CD4-positive, alpha-beta T cell treated with Interleukin-15 for 4 hours (primary cell): ENCODE measurements at places on chromosomes 3 and 15.
A peak's percentile ranks its signal among the peaks of the same experiment; 100 is the strongest.

- no peak for DNase-seq
Measured at GRCh38 chr3:89038869-89039268, 68.6 kb upstream of the EPHA3 start.

DNA sequence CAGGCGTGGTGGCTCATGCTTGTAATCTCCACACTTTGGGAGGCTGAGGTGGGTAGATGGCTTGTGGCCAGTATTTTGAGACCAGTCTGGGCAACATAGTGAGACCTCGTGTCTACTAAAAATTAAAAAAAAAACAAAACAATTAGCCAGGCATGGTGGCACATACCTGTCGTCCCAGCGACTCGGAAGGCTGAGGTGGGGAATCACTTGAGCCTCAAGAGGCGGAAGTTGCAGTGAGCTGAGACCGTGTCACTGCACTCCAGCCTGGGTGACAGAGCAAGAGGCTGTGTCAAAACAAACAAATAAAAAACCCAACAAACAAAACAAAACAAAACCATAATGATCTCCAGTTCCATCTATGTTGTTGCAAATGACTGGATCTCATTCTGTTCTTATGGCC is 341.3 kb upstream of the CFAP20DC start:
- no peak for DNase-seq

- no peak for DNase-seq
Measured at GRCh38 chr3:47406762-47407149, 25.9 kb downstream of the PTPN23 start.

DNA sequence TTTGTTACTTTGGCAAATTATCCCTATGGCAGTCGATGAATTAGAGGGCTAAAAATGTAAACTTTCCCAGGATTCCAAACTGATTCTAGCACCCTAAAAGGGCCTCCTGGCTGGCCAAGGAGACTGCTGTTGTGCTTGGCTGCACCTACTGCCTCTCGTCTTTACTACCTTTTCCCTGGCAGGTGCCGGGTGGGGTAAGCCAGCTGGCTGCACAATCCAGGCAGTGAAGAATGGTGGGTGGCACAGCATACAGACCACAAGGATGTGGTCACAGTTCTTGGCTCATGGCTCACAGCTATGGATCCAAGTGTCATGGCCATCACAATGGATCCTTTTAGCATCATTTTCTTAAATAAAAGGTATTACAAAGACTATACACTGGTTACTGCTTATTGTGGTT is 20.7 kb upstream of the SLC25A26 start:
- no peak for DNase-seq

DNA sequence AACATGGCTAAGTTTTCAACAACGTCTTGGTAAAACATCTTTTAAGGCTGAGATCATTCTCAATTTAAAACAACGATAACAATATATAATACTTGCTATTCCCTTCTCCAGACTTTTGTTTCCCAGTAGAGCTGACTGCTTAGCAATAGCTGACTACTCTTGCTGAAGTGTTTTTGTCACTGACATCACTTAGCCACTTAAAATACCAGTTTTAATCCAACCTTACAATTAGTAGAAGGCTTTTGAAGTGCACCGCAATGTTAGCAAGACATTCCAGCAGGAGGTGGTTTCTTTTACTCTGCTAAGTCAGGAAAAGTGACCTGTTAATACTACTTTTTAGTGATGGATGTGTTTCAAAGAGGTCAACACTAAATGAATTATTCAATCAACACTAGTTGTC is 28.7 kb upstream of the GBE1 start:
- no peak for DNase-seq

GRCh38 chr3:7074217-7074616 is 213.3 kb downstream of the GRM7 start:
- DNase-seq, result no peak

DNA sequence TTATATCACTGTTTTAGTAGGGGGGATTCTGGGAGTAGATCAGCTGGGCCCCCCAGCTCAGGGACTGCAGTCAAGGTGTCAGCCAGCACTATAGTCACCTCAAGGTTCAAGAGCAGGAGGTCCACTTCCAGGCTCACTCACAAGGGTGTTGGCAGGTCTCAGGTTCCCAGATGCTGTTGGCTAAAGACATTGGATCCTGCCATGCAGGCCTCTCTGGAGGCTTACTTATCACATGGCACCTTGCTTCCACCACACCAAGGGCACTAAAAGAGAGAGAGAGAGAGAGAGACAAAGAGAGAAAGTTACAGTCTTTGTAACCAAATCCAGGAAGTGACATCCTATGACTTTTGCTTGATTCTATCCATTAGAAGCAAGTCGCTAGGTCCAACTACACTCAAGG is 7.5 kb upstream of the PPP1R14D start:
- no peak for DNase-seq

- DNase-seq, result no peak
Measured at GRCh38 chr3:55164191-55164590, 236.3 kb upstream of the LRTM1 start.

DNA sequence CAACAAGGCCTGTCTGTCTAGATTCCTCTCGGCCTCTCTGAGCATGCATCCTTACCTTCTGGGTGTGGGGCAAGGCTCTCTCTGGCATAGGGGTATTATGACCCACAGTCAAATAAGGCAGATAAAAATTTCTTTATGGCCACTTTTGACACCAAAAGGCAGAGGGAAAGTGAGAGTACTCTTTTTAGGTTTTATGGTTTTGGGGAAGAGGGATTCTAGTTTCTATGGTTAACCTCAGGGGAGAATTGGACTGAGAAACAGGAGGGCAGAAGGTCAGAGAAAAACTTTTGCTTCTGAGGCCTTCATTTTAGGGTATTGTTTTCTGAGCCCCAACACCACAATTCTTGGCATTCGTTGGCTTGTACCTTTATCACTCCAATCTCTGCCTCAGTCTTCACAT is 70.0 kb upstream of the CCDC54 start:
- DNase-seq, result no peak

GRCh38 chr15:92821491-92822116 is 78.5 kb upstream of the CHD2 start:
- DNase-seq, result peak; percentile 53

GRCh38 chr3:189238071-189238470 is 66.3 kb downstream of the TPRG1 start:
- DNase-seq, result no peak

- DNase-seq, result peak; percentile 4
Measured at GRCh38 chr3:73432023-73432705, 192.6 kb downstream of the PDZRN3 start.

DNA sequence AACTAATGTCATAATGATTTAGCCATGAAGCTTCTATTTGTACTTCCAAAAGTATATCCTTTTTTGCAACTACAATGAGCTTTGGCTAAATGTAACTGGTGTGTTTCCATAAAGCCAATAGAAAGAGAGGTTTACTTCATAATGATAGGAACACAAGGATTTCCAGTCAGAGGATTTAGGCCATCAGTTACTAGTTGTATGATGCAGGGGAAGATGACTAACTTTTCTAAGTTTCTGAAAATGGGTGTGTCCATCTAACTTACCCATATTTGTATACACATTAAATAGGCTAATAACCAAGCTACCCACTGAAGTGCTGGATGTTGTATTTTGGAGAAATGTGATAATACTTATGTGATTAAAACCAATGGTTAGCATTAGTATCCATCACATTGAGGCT is 55.7 kb downstream of the SLC4A7 start:
- DNase-seq, result no peak

DNA sequence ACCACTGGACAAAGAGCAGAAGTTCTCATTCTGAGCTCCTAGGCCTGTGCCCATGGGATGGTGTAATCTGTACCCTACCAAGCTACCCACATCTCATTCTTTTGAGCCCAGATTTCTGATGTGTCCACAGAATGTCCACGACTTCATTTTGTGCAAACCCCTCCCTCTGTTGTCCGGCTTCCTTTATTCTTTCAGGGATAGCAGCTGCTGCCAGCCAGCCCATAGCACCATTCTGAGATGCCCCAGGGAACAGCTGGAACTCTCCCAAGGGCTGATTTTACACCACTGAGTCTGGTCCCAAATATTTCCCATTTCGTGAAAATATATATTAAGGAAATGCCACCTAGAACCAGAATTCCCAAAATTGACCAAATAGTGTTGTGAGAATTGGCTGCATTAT is 236.6 kb downstream of the SATB1 start:
- no peak for DNase-seq

DNA sequence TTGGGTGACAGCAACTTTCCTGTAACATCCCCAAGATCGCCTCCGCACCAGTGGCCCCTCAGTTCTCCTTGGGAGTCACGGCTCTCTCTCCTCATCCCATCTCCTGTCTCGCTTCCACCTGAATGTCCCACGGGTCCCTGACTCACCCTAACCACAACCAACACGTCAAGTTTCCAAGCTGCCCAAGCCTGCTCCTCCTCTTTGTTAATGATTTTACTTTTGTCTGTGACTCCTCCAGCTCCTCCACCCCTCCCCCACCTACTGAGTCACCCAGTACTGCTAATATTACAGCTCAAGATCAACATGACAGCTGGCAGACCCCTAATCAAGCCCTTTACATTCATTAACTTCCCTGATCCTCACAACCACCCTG is 39.3 kb downstream of the BDH1 start:
- DNase-seq, result peak; percentile 30

DNA sequence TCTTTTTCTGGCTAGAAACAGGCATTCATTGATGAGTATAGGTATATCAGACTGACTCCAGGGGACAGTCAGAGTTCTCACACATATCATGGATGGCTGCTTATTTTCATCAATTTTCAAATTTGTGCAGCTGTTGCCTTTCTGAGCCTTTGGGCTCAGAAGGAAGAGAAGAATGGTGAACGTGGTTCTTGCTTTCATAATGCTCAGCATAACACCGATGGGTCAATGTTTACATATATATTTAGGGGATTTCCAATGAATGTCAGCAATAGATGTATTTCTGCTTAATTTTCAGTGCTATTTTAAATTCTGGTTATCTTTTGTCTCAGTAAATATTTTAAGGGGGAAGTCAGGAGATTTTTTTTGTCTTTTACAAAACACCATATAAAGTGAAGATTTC is 581.4 kb upstream of the DPPA4 start:
- no peak for DNase-seq

DNA sequence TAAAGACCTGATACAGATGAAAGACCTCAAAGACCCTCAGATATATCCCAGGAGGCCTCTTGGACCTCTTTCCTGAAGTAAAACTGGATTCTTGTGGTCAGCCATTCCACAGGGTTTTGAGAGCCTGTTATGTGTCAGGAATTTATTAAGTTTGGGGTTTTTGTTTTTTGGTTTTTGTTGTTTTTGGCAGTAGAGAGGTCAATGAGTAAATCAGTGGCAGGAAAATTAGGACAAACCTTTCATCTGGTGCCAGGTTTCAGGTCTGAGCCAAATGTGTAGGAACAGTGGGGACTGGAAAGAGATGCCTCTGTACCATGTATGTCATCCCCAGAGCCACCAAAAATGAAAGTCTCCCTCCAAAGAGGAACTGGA is 520.4 kb upstream of the MDFIC2 start:
- DNase-seq, result no peak

DNA sequence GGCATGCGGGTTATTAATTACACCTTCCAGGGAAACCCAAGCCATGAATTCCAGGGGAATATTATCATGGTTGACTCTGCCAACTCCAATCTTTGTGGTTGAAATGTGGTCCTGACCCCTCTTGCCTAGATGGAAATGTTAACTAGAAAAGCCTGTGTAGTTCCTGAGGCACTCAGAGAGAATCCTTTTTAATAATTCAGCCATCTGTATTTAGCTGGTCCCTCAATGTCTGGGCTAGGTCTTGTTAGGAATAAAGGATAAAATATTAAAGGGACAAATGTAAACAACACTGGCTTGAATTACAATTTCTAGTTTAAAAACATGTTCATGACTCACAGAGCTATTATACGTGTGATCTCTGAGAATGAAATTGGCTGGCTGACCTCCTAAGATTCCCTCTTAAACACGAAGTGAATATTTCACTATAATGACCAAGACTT is 435.2 kb upstream of the SUCLG2 start:
- DNase-seq, result no peak

DNA sequence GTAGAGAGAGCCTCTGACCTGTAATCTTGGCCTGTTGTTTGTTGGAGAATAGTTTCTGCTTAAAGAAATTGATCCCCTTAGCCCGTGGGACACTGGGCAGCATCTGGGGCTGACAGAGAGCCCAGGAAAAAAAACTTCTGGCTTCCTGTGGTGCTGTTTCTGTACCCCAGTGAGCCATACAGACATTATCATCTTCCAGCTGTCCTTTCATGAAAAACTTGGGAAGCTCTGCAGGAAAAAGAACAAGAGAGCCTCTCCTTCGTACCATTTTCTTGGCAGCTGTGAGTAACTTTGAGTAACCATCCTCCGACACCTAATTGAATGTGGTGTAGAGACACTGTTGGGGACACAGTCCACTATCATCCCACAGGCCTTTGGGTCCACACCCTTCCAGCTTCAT is 333.0 kb downstream of the SHQ1 start:
- no peak for DNase-seq

GRCh38 chr3:4849739-4850138 is 129.5 kb upstream of the BHLHE40 start:
- no peak for DNase-seq

DNA sequence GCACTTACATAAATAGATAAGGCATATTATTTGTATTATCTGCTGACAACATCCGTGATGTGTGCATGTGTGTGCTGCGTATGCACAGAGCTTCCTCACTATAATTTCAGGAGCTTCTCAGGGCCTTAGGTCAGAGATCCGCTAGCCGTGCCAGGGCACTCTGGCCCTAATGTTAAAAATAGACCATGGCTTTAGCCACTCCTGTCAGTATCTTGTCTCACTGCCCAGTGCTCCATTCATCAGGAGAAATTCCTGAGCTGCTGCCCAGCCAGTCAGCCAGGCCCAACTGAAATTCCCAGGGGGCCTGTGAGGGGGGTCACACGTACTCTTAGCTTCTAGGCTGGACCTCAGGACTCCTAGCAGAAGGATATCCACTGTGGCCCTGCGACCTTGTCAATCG is 70.0 kb upstream of the ABHD2 start:
- DNase-seq, result no peak

DNA sequence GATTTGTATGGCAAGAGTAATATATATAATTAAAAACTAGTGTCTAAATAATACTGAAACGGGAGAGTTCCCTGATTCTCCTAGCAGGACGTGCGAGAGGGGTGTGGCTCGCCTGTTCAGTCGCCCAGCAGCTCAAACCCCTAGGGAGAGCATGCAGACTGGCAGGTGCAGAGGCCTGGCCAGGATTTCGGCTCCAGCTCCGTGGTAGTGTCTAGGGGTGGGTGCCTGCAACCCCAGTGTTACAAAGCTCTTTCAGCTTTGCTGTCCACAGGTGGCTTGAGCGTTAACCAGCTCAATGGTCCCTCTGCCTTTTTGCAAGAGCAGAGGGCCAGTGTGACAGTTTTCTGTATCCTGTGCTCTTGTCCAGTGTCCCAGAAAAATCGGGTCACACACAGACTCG is 226.6 kb downstream of the ALCAM start:
- DNase-seq, result no peak

- DNase-seq, result no peak
Measured at GRCh38 chr3:165439765-165440164, 243.6 kb upstream of the SLITRK3 start.

DNA sequence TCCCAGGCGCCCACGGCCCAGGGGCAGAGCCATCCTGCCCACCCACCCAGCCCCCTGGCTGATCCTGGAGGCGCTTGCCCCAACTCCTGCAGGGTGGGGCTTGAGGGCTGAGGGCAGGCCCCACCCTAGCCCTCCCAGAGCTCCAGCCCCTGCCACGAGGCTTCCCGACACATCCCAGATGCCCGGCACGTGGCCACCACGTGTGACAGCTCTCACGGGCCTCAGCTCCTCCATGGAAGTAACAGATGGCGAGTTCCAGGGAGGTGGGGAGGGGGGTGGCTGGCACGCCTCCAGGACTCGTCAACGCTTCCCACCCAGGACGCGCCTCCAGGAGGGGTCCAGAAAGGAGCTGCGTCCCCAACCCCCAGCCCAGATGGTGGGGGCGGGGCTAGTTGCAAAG is 29.1 kb downstream of the PLXND1 start:
- no peak for DNase-seq

GRCh38 chr3:134677196-134677986 is 26.6 kb upstream of the KY start:
- no peak for DNase-seq
